ENCODE measurements at places on chromosomes 5 and 9.

DNA sequence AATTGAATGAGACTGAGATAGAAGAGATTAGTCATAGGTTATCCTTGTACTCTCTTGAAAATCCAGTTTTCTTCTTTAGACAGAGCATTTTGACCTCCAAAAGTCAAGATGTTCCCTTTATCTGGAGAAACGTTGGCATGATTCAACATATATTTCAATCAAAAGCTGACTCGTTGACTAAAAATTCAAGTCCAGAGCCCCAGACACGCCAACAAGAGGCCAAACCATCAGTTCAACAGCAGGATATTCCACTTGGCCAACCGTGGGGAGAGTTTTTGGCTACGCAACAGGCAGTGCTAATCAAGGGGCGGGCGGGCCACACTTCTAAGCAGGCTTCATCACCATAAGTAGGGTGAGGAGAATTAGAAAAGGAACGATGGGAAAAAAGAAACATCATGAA lies 119.1 kb downstream of the SLIT3 start:
- DNase-seq = no peak

DNA sequence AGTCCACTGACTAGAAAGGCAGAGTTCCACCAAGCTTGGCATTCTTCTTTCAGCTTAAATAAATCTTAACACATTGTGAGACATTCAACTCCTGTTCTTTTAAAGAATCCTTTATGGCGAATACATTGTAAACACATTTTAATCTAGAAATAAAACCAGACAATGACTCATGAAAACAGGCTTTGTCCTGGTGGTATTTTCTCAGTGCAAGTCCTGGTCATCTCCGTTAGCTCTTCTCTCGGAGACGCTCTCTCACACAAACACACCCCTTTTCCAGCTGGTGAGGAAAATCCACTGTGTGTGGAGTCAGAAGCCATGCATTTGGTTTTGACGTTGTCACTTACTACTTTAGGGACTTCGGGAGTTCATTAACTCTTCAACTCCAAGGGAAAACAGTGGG lies 140.4 kb downstream of the AUH start:
- DNase-seq = no peak

GRCh38 chr9:129095908-129096307 lies 14.7 kb downstream of the CRAT start:
- no peak for DNase-seq

GRCh38 chr5:174045470-174046025 lies at the start of gene NSG2:
NSG2 (plus strand) TSS chr5:174045706; CDS start chr5:174046756, 1,050 bp downstream.
- DNase-seq = no peak

GRCh38 chr9:114121227-114122135 lies 22.4 kb upstream of the KIF12 start:
- DNase-seq = no peak

GRCh38 chr9:18699764-18700163 lies 225.8 kb downstream of the ADAMTSL1 start:
- DNase-seq = no peak

GRCh38 chr9:137319011-137319738 lies 17.1 kb upstream of the NRARP start:
- DNase-seq = no peak
